ENCODE measurements at places on chromosomes 7 and 10. TPM values are rescaled to one million over a fixed set of nuclear protein-coding genes. Genes with fewer than 3 reads are reported as not detected.

GRCh38 chr10:101986624-101986971, 69.4 kb downstream of the ARMH3 start:
- DNase-seq: no peak

Gene HELLS
- total RNA-seq: 11.7 TPM

- DNase-seq: no peak
Measured at GRCh38 chr10:75508814-75509306, 77.4 kb downstream of the LRMDA start.

Gene CPVL
- total RNA-seq: 4.9 TPM

Gene MYPN
- 0.10 TPM for total RNA-seq

Gene MACROH2A2
- total RNA-seq: 22.9 TPM

Gene ABCA13
- 0.07 TPM for total RNA-seq

DNA sequence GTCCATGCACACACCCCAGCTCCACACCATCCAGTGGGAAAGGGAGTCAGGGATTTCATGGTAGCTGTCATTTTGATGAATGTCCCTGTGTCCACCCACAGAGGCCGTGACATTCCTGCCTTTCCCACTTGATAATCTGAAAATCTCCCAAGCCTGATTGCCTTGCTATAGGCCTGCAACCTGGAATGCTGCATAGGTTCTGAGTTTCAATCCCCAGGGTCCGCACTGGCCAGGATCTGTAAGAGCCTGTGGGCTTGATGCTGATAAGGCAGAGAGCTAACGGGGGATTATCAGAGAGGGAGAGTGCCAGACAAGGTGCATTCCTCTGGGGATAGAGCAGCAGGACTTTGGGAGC, 57.5 kb downstream of the RBM20 start:
- DNase-seq: no peak

- DNase-seq: no peak
Measured at GRCh38 chr7:48419401-48419800, 248.1 kb downstream of the ABCA13 start.

DNA sequence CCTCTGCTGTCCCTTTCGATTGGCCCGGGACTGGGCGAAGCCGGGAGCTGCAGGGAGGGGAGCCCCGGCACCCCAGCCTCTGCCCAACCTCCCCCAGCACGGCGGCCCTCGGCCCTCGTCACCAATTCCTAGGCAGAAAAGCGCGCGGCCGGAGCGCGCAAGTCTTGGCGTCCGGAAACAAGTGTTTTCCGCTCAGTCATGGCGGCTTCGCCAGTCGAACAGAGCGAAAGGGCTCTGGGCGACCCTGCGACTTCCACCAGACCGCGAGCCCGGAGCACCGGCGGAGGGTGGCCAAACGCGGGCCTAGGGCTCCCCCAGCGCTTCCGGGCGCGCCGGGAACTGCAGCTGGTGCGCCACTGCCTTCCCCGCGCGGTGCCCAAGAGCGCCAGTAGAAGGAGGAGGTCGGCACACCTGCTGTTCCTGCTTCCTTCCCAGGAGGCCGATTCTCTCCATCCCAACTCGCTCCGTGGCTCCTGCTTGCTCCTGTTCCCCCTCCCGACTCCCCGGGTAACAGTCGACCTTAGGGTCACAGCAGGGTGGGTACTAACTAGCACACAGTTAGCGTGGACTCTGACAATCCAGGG, 729.9 kb downstream of the ZWINT start:
- no peak for DNase-seq

GRCh38 chr10:59682986-59683937, 26.4 kb downstream of the SLC16A9 start:
- no peak for DNase-seq

Gene TACC2
- 36.2 TPM for total RNA-seq

- DNase-seq: no peak
Measured at GRCh38 chr10:128462844-128463243, 336.6 kb upstream of the MKI67 start.

Gene PPP1R3A
- total RNA-seq: 0.45 TPM

DNA sequence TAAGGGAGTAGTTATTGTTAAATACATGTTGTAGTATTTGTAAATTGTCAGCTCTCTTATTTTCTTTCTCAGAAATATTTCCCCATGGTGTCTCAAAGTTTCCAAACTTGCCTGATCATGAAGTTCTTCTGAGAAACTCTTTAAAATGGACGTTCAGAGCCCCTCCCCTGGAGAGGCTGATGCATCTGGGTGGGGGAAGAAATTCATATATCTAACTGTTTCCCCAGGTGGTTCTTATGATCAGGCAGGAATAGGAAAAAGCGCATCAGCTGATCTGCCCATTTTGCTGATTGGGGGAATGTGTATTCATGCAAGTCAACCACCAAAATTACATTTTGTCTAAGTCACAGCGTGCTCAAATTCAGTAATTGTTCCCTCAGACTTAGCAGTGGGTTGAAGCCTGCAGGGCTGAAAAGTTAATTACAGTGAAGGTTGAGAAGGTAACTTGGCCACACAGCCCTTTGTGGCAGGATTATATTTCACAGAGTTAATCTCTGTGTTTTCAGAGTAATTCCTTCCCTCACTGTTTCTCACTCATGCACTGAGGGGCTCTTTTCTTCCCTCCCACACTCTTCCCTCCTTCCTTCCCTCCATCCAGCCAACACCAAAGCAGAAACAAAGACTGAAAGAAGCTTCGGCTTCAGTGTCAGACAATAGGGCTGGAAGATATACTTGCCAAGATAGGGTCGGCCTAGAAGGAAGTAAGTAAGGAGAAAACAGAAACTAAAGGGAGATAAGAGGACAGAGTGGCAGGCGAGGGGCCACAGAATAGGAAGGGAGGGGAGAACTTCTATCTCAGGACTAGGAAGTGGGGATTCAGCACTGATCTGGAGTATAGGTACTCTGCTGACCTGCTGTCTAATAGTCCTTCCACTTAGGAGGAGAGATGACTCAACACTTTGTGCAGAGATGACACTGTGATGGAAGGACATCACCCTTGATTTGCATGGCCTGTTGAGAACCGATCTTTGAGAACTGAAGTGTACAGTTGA, 50.5 kb upstream of the STARD3NL start:
- DNase-seq: no peak

DNA sequence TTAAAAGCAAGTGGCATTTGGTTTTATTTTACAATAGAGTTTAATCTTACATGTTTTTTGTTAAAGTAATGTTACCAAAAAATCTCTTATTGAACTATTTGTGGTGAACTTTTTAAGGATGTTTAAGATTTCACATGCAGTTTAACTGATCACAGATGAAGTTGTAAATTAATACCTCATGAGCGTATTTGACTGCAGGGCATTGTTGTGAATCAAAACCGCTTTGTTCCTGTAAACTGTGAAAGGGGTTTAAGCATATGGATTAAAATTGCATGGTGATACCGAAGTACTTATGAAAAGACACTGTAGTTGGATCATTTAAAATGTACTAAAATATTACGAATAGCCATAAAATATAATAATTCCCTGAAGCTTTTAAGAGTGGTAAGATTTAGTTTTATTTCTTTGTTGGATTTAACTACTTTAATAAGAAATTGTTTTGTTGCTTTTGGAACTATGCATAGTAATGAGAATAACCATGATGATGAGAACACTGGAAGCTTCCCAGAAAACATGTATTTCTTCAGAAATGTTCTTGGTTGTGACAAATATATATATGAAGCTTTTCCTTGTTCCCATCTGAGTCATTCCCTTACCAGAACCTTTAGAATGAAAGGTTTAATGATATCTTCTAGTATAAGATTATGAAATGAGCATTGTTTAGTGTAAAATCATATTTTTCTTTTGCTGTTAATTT, 131.3 kb downstream of the ADK start:
- no peak for DNase-seq

Gene SEMA4G
- total RNA-seq: 4.8 TPM

Gene CTAGE15
- 0.23 TPM for total RNA-seq

Gene EN2
- 0.15 TPM for total RNA-seq

Gene PKD1L1
- total RNA-seq: 0.23 TPM

GRCh38 chr7:11650030-11650429, 182.0 kb downstream of the THSD7A start:
- DNase-seq: no peak

DNA sequence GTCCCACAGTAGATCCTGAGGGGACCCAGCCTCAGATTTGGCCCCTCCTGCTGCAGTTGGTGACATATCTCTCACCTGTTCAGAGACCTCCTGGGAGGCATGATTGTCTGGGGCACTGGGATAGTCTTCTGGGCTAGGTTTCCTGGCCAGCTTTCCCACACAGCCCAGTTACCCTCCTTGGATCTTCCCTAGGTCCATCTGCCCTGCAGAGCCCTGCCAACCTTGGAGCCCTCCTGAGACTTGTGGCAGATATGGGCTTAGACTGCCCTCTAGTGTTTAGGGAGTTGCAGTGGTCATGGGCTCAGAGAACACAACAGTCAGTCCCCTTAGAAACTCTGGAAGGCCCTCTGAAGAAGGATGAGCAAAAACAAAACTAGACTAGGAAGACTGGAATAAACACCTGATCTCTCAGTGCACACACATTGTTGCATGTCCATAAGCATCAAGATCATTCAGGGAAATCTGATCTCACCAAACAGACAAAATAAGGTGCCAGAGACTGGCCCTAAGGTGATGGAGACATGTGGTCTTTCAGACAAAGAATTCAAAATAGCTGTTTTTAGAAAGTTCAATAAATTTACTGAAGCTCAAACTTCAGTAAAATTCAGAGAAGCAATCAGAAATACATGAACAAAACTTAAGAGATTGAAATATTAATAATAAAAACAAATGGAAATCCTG, 324.6 kb downstream of the ATRNL1 start:
- DNase-seq: no peak

Gene OR2A12
- total RNA-seq: not detected

DNA sequence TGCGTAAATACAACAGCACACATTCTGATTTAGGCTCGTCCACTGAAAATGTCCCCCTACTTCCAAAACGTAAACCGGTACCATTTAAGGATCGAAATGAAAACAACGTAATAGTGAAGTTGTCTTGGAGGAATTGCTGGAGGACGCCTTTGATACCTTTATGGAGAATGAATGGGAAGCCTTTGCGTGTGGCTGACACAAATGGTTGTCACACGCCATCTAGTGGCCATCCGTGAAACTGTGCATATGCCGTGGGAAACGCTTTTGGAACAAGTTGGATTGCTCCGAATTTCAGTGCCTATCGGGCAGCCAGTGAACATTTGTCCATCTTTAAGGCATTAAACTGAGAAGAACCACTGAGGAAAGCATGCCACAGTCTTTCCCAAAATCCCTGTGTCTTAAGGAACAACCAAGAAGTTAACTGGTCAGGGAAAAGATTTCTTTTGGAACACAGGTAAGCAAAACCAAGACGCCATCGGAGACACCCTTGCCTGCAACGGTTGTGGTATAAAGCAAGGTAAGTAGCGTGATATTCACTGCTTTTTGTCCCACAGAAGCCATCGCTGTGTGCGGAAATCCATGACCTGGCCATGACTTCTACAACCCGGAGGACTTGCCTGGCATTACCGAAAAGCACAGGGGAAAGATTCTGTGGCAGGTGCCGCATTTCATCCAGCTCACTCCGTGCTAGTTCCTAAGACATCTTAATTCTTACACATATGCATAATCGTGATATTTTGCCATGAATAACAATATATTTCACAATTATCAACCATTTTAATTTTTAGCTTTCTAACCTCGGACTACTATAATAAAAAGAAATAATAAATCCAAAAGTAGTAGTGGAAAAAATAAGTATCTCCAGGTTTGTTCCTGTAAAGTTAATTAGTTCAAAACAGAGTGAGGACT, 100.6 kb downstream of the FAM204A start:
- DNase-seq: no peak

DNA sequence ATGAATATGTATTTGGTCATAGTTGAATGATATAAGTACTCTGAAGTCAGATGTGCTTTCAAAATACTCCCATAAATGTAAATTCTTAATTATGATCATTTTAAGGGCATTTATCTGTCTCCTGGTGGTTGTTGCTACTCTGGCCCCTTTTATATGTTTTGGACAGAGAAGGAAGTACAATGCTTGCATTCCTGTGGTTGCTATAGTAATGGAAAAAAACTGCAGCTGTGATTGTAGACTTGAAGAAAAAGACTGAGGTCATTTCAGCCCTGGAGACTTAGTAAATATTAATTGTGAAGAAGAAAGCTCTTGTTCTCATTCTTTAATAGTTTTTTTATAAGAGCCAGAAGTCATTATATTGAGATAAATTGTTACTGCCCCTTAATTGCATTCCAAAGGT, 70.2 kb upstream of the FERD3L start:
- no peak for DNase-seq

DNA sequence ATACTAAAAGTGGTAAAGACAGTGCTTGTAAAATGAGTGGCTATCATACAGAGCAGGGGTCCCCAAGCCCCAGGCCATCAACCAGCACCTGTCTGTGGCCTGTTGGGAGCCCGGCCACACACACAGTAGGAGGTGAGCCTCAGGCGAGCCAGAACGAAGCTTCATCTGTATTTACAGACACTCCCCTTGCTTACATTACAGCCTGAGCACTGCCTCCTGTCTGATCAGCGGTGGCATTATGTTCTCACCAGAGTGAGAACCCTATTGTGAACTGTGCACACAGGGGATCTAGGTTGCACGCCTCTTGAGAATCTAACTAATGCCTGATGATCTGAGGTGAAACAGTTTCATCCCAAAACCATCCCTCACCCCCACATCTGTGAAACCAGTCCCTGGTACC, 58.7 kb downstream of the ITGA8 start:
- no peak for DNase-seq

GRCh38 chr7:7408001-7408770, 127.5 kb downstream of the COL28A1 start:
- no peak for DNase-seq

DNA sequence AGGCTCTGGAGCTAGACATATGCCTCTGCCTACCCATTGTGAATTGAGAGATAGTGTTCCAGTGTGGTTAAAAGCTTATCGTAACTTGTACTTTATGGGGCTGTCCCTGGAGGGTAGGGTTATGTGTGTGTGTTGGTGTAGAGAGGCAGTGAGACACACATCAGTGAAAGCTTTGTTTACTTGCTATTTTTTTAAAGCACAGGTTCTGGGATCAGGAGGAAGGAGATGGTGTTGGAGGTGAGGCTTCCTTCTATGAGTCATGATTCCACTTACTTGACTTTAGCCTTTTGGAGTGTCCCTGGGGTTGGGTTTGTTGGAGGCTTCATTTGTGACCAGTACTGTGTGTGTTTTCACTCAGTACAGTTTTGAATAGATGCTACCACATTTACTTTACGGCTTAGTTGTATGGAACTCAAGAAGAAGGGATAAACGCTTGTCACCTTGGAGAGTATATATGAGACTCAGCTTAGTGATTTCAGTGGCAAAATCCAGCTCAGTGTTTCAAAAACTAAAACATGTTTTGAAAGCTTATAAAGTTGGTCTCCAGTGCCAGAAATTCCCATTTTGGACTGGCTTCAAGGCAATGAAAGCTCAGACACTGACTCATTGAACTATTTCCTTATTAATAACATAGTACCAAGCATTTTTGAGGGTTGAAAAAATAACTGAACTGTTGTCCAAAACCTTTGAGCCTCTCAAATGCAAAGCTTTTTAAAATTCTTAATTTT, 106.2 kb downstream of the PLXDC2 start:
- no peak for DNase-seq

GRCh38 chr7:8035647-8036518, 67.3 kb downstream of the GLCCI1 start:
- DNase-seq: no peak

Gene GHRHR
- not detected for total RNA-seq

- no peak for DNase-seq
Measured at GRCh38 chr7:145327646-145328045, 491.8 kb upstream of the TPK1 start.

All from chondrocyte (in vitro differentiated cells).